ENCODE measurements at places on chromosomes 2 and 18.
A peak's percentile ranks its signal among the peaks of the same experiment; 100 is the strongest.

DNA sequence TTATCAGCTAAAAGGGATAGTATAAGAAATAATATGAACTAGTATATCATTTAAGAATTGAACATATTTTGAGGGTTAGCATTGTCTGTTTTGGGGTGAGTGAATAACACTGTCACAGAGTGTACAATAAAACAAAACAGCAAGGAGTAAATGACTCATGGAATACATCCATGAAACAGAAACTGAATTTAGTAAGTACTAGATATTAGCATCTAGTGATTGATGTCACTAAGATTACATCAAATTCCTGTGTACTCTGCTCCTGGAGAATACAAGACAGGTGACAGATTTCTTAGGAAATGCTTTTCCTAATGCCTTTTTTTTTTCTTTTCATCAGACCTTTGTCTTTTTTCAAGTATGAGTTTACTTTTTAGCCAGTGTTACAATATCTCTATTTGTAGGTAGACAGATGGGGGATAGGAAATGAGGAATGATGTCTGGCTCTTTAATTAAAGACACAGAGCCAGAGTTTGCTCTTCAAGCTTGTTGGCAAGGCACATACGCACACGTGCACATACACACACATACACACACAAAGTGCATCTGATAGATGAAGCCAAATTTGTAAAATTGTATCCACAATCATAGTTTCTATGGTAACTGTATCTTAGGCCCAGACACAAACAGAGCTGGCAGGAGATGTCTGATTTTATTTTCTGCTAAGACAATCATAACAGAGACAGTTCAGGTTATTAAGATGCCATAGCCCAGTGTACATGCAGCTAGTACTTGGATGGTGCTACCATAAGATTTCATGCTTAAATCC lies 138.2 kb upstream of the NRP2 start:
- no peak for DNase-seq

DNA sequence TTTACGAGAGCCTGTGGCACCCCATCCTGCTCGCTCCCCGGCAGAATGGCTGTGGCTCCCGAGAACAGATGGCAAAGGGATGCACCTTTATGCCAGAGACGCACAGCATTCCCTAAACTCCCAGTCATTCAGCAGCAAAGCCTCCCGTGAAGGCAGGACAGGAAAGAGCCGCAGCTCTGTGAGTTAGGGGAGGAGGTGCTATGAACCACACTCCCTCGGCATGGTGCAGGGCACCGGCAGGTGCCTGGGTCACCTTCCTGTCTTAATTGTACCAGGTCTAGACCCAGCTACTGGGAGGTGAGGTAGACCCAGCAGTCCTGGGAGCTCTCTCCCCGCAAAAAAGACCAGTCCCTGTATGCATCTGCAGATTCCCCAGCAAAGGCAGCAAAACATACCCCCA lies 149.8 kb downstream of the TWIST2 start:
- DNase-seq: no peak

GRCh38 chr2:234480337-234480736 lies 16.5 kb downstream of the ARL4C start:
- no peak for DNase-seq

- DNase-seq: no peak
These were observed 50.4 kb downstream of the MALT1 start for GRCh38 chr18:58721566-58722239.

- no peak for DNase-seq
These were observed 2.5 kb downstream of the AGFG1 start for GRCh38 chr2:227474410-227474809.

- no peak for DNase-seq
These were observed 439.0 kb downstream of the FBXO15 start for GRCh38 chr18:73708591-73708990.

GRCh38 chr2:177229442-177230242 lies 17.0 kb downstream of the HNRNPA3 start:
- DNase-seq: no peak

DNA sequence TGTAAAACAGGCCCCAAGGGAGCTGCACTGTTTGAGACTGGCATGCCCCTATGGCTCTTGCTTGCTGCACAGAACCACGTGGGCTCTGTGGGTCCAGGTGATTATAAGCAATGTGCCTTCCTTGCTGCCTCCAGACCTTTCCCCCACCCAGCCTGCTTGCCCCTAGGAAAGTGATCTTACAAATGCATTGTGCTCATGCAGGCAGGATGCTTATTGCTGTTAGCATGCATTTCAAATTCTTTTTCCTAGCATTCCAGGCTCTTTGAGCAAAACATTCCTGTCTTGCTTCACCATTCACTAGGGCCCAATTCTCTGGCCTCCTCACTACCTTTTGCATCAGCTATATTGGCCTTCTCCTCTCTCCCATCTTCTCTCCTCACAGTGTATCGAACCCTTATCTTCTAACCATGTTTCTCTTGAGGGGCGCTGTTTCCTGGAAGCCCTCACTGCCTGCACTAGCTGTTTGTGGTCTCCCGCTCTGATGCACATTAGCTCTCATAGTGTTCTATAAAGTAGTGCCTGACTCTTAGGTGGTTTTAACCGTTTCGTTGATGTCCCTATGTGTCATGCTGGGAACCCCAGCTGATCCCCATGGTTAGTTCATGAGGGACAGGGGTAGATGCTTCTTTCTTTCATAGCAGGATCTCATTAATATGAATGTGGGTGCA lies 152.9 kb upstream of the EPAS1 start:
- no peak for DNase-seq

GRCh38 chr18:49596687-49597086 lies 34.8 kb downstream of the LIPG start:
- no peak for DNase-seq

DNA sequence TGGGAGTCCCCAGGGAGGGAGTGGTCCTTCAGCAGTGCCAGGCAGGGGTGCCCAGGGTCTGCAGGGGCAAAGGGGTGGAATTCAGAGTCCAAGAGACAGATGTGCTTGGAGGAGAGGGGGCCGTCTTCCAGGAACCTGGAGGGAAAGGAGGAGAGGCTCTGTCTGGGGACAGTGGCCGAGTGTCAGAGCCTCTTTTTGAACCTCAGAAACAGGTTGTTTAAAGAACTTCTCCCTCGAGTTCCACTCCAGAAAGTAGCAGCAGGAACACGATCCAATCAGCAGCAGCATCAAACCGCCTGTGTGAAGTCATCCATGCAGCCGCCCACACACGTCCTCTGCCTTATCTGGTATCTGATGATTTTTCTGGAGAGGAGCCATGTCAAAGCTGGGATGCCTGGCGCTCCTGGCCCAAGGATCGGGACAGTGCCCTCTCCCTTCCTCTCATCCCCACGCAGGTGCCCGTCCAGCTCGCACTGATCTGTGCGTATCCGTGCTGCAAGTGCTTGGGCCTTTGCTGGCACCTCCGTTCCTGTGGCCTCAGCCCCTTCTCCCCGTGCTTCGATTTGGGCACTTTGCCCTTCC lies 205.1 kb downstream of the NDUFA10 start:
- DNase-seq: no peak

DNA sequence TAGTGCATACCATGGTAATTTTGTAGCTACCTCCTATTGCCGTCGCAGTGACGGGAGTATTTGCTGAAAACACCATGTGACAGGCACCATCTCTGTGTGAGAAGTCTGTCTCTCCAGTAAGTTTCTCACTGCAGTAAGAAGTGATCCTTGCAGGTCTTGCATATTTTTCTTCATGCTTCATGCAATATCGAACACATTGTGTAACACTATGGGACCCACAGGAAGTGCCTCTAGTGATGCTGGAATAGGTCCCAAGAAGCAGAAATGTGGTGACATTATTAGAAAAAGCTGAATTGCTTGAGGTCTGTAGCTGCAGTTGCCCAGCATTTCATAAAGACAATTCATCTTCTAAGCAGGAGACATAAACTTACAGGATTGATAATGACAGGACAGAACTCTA lies 167.6 kb downstream of the DCDC2C start:
- no peak for DNase-seq

DNA sequence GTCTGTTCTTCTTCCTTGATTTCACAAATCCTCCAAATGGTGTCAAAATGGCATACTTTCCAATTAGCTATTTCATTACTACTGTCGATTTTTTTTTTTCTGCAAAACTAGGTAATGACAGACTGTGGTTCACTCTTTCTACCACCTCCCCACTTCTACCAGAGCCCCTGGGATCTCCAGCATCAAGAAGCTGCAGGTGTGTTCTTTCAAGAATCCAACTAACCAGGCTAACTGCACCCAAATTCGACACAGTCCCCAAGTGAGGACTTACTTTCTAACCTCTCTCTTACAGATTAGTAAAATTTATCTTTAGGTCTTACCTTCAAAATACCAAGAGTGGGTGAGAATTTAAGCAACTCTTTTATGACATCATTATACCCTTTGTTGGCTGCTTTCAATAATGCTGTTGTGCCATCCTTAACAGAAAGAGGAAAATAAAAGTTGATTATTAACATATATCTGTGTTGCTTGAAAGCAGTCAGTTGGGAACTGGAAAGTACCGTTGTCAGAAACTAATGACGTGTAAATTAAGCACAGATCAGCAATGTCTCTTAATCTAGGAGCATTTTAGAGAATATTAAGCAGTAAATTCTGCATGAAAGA lies 31.2 kb upstream of the NPC1 start:
- no peak for DNase-seq

- peak; percentile 49 for DNase-seq
These were observed at the start of gene SYT4 for GRCh38 chr18:43277164-43277600. Gene SYT4 (minus strand): TSS chr18:43277490. CDS start chr18:43277281, 209 bp downstream.

DNA sequence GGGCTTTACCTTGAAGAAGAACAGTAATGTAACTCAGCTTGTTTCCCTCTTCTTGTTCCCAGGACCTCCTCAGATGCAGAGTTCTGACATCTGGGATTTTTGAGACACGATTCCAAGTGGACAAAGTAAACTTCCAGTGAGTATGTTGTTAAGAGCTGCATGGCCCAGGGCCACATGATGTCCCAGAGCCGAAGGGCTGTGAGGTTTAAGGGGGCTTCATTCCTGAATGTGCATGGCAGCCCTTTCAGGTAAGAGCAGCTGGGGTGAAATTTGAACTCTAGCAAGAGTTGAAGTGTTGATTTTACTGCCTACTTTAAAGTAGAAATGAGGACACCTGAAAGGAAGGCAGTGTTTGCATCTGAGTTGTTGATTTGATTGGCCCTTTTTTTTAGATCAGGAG lies 13.3 kb downstream of the CHMP1B start:
- no peak for DNase-seq

DNA sequence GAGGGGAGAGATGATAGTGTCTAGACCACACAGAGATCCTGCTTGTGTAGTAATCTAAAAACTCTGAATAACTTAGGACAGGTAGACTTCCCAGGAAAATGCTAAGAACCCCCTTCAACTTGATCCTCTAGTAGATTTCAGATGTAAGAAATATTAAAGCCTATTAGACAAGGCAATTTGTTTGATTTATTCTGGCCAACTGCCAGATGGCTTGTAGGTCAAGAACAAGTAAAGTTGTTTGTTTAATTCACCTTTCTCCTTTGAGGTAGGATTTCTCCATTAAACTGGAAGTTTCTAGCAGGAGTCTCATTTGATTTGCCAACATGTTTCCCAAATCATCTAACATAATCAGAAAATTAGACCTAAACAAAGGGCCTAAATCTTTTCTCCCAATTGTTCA lies 48.6 kb downstream of the SH3RF3 start:
- DNase-seq: no peak

DNA sequence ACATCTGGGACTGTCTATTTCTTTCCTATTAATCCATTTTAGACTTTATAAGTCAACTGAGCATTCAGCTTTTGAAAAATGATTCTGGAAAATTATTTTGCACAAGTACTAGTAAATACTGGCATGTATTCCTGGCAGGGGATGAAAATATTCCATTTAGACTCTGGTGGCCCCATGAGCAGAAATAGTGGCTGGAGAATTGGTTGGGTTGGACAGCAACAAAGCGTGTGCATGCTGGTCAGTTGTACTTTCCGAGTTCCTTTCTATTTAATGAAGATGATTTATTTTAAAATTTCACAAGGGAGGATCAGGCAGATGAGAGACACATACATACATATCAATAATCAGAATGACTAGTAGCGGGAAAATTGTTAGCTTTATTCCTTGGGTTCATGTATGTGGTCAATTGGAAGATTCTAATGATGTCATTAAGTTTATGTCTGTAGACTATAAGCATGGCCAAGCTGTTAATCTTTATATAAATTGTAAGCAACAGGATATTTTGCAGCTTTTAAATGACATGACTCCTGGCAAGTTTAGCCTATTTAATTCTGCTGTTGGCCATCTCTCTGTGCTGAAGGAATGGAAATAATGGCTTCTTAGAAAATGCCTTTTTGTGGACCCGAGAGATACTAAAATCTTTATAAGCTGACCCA lies 541.6 kb downstream of the SLC4A3 start:
- no peak for DNase-seq

GRCh38 chr2:19898592-19899329 lies 3.0 kb downstream of the TTC32 start:
- DNase-seq: no peak

DNA sequence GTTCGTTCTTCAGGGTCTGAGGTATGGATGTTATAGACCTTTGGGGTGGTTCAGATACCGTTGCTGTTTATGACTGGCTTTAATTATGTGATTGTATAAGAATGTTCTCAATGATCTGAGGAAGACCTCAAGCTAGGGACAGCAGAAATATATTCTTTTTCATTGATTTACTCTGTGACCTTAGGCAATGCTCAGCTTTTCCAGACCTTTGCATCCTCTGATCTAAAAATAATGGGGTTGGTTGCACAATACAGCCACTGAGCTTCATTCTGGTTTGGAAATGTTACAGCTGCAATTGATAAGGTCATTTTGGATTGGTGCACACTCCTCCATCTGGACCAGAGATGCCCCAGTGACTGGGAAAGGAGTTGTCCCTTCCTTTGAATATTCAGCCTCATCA lies 17.2 kb upstream of the CABYR start:
- no peak for DNase-seq

- no peak for DNase-seq
These were observed 3.7 kb downstream of the ITGAV start for GRCh38 chr2:186593523-186593922.

DNA sequence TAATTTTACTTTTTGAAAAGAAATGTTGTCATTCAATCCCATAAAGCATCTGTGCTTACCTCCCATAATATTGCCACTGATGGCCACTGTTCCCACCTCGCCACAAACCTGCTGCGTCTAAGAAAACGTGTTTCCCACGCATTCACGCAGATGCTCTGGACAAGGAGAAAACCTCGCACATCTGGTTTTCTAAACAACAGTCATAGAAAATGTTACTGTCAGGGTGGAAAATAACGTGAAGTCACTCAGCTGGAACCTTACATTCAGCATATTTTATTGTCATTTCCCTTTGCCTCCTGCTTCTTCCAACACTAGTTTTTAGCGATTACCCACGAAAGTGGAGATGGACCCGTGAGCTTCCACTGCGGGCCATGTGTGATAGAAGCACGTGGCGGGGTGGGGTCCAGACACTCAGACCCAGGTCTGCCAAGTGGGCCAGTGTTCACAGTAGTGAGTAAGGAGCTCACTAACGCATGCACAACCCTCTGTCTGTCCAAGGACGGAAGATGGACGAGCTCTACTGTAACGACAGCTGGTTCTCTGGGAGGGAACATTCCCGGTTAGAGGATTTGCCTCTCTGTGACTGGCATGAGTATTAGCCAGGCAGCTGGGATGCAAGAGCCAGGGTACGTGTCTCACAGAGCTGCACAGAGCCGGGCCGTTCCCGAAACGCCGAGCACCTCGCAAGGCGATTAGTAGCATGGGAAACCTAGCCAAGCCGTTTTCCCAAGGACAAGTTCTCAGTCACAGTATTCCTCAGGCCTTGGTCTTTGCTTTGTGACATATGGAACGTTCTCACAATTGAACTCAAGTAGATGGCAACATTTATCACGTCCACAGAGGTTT lies 94.5 kb downstream of the MTCL1 start:
- no peak for DNase-seq

- DNase-seq: no peak
These were observed 816.8 kb upstream of the CRIM1 start for GRCh38 chr2:35538796-35539195.

Data from stromal cell of bone marrow (primary cell).